Activated naive CD4-positive, alpha-beta T cell treated with anti-CD3 and anti-CD28 coated beads, Interleukin-2, amount 50 U/mL, for 16 hours (primary cell): ENCODE measurements at places on chromosomes 11 and 22.

DNA sequence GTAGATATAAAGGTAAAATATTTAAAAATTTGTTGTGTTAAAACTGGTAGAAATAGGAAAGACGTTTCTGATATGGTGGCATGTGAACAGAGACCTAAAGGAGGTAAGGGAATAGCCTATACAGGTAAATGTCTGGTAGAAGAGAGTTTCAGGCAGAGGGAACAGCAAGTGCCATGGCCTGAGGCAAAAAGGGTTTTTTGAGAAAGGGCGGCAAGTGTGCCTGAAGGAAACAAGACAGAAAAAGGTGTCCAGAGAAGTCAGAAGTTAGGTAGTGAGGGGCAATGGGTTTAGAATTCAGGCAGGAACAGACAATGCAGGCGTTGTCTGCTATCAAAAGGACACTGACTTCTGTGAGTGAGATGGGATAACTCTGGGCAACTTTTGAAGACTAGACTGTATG, 339.7 kb downstream of the DYNC2H1 start:
- DNase-seq, result no peak

DNA sequence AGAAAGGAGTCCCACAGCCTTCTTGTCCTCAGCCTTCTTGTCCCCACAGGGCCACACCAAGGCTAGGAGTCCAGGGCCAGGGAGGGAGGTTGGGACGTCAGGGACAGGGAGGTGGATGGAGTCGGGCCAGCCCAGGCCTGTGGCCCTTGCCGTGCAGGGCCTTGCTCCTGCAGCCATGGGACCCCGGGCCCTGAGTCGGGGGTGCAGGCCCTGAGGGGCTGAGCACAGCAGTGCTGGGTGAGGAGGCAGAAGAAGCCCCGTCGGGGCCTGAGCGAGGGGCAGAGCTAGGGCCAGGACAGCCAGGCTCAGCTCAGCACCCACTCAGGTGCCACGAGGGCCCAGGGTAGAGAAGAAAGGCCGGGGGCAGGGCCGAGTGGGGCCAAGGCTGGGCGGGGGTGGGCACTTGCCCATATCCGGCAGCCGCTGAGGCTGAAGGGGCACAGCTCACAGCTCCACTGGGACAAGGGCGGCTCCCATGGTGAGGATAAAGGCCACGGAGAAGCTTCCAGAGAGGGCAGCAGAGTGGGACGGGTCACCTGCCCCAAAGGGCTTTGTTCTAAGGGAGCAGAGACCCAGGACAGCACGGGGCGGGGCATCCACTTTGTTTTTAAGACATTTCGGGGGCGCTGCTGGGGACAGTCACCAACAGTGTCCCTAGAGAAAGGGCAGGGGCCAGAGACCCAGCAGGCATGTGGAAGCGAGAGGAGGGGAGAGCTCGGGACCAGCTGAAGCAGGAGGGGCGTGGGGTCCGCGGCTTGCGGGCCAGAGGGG, 3.6 kb downstream of the MLC1 start:
- no peak for DNase-seq

DNA sequence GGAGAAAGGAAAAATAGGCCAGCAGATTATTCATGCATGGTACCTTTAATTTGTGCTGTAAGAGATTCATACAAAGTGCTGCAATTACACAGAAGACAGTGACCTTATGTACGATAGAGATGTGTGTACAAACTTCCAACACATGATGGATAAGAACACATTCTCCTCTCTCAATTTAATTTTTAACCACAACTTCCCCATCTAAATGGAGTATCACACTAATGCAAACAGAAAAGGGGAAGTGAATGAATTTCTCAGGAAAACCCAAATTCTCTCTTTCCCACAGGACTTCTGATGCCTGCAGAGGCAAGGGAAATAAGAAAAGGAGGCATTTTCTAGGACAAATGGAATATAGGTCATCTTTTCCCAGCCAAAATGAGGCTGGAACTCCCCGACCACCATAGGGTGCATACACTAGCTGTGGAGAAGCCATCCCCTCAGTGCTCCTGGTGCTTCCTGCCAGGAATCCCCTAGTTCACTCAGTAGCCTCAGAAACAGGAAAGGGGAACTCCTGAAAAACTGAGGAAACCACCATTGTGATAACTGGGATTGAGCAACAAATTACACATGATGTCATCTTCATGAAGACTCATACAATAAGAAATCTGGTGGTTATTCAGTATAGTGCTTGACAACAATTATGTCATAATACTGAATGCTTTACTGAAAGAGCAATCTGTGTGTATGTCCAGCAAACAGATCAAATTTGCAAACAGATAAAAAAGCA, 22.4 kb downstream of the MMP10 start:
- no peak for DNase-seq

- DNase-seq, result no peak
Observed at GRCh38 chr11:15507592-15507991, 392.9 kb downstream of the INSC start.

DNA sequence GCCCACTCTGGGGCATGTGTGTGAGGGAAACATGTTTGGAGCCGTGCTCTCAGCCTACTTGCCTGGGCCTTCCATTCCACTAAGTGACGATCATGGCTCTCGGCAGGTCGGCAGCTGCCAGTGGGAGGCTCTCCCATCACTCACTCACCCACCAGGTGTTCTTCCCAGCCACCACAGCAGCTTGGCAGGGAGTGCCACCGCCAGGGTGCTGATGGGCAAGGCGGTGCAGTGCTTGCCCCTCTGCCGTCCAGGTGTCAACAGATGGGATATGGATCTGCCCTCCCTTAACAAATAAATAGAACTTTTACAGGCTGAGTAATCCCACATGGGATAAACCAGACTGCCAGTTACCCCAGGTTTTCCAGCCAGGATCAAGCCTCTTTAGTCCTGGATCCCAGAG, 205.5 kb upstream of the TMEM45B start:
- no peak for DNase-seq

- DNase-seq, result no peak
Observed at GRCh38 chr11:25981998-25982397, 349.9 kb upstream of the ANO3 start.

DNA sequence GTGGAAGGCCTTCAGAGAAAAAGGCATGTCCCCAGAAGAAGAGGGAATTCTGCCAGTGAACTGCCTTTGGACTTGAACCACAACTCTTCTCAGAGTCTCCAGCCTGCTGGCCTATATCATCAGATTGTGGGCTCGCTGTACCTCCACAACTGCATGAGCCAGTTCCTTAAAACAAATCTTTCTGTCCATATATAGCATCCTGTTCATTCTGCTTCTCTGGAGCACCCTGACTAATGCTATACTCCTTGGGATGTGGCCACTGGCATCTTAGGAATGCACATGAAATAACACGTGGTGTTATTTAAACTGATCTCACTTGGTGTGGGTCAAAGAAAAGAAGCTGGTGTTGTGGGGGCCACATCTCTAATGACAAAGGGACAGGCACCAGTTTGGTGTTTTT, 58.3 kb upstream of the VSTM5 start:
- no peak for DNase-seq

DNA sequence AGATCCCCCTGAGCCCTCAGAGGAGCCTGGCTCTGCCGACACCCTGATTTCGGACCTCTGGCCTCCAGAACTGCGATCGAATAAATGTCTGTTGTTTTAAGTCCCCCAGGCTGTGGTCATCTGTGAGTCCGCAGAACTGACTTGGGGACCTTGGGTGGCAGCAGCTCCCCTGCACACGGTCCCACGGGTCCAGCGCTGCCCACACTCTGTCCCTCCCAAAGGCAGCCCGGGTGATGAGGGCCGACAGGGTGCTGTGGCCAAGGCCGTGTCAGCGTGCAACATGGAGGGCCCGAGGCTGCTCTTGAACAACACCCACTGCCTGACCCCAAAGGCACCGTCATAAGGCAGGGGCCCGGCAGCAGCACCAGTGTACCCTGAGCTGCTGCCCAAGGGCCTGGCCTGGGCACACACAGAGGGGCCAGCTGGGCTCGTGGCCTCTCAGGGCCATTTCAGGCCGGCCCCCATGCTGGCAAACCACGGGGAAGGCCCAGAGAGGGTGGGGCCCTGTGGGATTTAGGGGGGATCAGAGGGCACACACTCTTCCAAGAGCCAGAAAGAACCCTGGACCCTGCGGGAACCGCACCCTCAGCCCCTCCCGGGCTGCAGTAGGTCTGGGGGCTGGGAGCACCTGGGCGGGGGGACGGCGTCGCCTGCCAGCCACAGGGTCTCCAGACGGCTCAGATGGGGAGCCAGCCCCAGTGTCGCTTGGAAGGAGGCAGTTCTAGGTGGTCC, 77.1 kb upstream of the PRR5 start:
- no peak for DNase-seq

DNA sequence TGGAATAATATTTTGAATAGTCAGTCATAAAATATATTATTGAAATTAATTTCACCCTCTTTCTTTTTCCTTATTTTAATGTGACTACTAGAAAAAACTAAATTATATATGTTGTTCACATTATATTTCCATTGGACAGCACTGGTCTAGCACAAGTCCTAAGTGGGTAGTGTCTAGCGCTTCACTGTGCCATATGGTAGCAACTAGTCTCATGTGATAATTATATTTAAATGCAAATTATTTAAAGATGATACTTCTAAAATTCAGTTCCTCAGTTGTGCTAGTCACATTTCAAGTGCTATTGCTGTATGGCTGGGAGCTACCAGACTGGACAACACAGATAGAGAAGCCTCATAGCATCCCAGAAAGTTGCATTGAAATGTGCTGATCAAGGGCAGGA, 19.1 kb upstream of the LDLRAD3 start:
- no peak for DNase-seq

DNA sequence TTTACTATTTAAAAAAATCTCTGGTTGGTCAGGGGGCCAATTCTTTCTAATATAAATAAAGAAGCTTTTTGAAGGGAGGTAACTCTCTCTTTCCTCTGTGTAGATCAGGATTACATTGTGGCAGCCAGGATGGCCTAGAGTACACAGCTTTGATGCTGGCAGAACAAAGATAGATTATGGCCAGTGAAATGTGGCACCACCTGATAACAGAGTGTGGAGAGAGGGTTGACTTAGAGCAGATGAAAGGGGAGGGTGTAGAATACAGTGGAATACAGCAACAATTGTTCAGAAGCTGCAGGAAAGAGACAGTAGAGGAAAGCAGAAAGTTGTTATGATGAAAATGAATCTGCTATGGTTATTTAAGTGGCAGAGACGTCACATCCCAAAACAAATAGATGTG, 99.0 kb downstream of the FAR1 start:
- DNase-seq, result no peak

DNA sequence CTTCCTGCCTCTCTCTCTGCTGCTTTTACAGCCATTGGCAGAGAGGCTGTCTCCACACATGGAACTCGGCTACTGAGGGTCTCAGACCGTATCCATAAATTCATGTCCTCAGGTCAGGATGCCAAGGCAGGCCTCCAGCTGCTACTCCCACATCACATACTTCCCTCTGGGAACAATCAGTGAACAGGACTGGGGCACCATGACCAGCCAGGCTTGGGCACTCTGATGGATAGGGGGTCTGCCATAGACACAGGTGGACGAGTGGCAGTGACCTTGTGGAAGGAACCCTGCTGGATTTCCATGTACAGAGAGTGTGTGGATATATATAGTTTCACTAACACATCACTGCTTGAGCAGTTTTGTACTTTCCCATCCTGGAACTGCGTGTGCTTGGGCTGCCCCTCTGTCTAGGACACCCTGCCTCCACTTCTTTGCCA, 97.7 kb upstream of the PARVA start:
- no peak for DNase-seq

GRCh38 chr11:47257517-47258316, at the start of gene NR1H3:
NR1H3 (plus strand) TSS chr11:47257996; CDS start chr11:47259217, 1,221 bp downstream.
- DNase-seq, result no peak

GRCh38 chr11:2524446-2525165, 79.8 kb downstream of the KCNQ1 start:
- DNase-seq, result no peak

GRCh38 chr11:61718621-61719302, 33.7 kb upstream of the MYRF start:
- DNase-seq, result no peak

- no peak for DNase-seq
Observed at GRCh38 chr11:7154881-7155361, 66.1 kb downstream of the RBMXL2 start.

GRCh38 chr11:97229936-97230335, 840.1 kb downstream of the JRKL start:
- DNase-seq, result no peak

GRCh38 chr11:44177905-44178304, 82.4 kb downstream of the EXT2 start:
- DNase-seq, result no peak

DNA sequence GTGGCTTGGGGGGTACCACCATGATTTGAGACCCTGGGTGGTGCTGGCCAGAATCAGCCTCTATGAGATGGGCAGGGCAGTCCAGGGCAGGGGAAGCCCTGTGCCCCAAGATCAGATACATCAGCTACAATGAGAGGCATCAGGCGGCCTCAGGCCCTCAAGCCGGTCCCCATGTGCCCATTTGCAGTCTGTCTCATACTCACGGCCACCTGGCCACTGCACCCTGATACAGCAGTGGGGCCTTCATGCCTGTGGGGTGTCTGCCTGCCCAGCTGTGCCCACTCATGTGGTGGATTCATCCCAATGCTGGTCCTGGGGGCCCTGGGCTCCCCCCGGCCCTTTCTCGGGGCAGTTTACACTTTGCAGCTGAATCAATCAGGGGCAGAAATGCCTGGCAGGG, 42.4 kb upstream of the KCNQ1OT1 start:
- no peak for DNase-seq

GRCh38 chr11:96393753-96394348, 4.0 kb downstream of the JRKL start:
- DNase-seq, result no peak

- no peak for DNase-seq
Observed at GRCh38 chr11:124875401-124875800, 10.2 kb downstream of the ROBO3 start.

GRCh38 chr22:32916025-32916424, 114.5 kb downstream of the TIMP3 start:
- no peak for DNase-seq

GRCh38 chr22:20536590-20537324, 29.3 kb downstream of the MED15 start:
- no peak for DNase-seq

GRCh38 chr11:115202900-115203552, 301.2 kb downstream of the CADM1 start:
- DNase-seq, result no peak

GRCh38 chr11:64564947-64565889, 25.8 kb upstream of the SLC22A12 start:
- no peak for DNase-seq
